ENCODE measurements at places on chromosomes 11 and 22.

DNA sequence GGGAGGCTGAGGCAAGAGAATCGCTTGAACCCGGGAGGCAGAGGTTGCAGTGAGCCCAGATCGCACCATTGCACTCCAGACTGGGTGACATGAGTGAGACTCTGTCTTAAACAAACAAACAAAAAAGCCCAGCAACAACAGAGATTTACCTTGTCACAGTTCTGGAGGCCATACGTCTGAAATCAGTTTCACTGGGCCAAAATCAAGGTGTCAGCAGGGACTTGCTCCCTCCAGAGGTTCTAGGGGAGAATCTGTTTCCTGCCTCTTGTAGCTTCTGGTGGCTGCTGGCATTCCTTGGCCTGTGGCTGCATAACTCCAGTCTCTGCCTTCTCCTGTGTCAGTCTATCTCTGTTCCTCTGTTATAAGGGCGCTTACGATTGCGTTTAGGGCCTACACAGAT lies 1.5 kb downstream of the DDX10 start:
- no peak for DNase-seq

DNA sequence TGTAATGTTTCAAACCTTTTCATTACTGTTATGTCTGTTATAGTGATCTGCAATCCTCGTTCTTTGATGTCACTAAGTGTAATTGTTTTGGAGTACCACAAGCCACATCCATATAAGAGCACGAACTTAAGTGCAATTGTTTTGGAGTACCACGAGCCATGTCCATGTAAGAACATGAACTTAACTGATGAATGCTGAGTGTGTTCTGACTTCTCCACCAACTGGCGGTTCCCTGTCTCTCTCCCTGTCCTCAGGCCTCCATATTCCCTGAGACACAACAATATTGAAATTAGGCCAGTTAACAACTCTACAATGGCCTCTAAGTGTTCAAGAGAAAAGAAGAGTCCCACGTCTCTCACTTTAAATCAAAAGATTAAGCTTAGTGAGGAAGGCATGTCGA lies 23.5 kb downstream of the TESMIN start:
- DNase-seq = no peak

DNA sequence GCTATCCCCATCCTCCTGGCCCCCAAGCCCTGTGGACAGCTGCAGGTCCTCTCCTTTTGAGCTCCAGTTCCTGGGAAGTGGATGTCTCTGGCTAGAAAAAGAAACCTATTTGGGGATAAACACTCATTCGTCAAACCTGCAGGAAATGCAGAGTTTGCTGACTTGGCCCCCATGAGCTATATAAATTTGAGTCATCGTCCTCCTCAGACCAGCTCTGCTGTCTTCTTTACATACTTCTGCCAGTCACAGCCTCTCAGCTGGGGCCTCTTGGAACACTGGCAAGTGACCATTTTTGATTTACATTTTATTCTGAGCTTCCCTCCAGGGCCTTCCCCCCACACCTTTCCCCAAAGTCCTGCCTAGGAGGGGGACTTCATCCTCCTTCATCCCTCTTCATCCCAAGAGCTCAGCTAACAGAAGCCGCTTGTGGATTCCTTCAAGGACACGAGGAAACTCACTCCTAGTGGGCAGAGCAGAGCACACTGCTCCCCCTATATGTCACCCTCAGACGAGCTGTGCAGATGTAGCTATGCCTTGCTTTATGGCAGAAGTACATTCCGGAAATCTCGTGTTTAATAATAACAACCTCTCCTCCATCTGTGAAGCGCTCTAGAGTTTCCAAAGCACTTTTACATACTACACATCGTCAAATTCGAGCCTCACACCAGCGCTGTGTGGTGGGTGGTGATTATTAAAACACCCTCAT lies 131.8 kb downstream of the FEZ1 start:
- no peak for DNase-seq

- no peak for DNase-seq
Measured at GRCh38 chr11:79512706-79513469, 72.1 kb upstream of the TENM4 start.

DNA sequence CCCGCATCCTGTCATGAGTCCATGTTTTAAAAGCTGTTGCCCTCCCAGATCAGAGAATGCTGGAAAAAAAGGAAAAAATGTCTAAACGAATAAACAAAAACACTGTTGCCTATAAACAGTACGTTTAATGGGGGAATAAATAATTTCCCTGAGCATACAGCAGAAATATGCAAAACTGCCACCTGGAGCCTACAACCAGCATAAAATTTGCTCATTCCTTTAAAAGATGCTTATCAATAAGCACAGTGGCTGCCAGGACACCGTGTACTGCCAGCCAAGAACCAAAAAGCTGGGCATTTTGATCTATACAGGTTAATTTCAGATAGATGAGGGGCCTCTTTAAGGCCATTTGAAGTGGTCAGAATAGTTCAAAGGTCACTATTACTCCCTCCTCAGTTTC lies 5.7 kb upstream of the CPT1A start:
- no peak for DNase-seq

- no peak for DNase-seq
Measured at GRCh38 chr11:121406291-121406690, 45.8 kb upstream of the SORL1 start.

- no peak for DNase-seq
Measured at GRCh38 chr11:2273311-2273710, 2.9 kb upstream of the ASCL2 start.

DNA sequence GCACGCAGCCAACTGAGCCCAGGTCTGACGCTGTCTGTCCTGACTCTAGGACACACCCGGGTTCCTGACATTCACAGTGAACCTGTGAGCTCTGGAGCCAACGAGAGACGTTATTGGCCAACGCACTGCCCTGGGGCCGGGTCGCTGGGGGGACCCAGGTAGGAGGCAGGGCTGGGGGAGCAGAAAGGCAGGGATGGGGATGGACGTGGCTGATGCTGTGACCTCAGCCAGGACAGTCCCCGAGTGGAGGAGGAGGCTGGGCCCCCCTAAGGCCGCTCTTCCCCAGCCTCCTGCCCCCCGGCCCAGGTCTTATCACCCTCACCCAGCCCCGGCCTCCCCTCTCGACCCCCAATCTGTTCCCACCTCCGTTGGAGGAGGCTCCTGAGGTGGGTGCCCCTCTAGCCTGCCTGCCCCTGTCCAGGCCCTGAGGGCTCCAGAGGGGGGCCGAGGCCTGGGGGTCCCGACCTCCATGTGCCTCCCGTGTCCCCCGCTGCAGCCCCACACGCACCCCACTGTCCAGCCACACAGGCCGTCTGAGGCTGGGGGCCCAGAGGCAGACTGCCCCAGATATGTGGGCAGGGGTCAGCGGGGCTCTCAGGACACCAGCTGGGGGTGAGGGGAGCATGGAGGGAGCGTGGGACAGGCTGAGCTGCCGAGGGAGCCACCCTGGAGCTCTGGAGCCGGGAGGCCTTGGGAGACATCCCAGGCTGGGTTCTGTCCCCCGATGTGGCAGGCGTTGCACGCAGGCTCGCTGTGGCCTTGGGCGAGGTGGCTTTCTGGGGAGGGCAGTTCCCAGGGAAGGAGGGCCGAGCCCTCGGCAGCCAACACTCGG lies 29.2 kb upstream of the MUC5AC start:
- DNase-seq = no peak

All from fibroblast of the conjunctiva (primary cell).